ENCODE measurements at places on chromosomes 5 and 9.

- no peak for DNase-seq
- H3K27ac ChIP-seq: no peak overlapping the region
- H3K4me3 ChIP-seq: no peak overlapping the region
- H3K36me3 ChIP-seq: no peaks in the 10 kb centered on the region
- no peaks in the 10 kb centered on the region for H3K27me3 ChIP-seq
Observed at GRCh38 chr5:151571270-151572173, 19.6 kb downstream of the FAT2 start.

GRCh38 chr5:28313321-28313951 is 1275.0 kb upstream of the CDH9 start:
- H3K27ac ChIP-seq: no peak overlapping the region
- no peaks in the 10 kb centered on the region for H3K36me3 ChIP-seq
- no peaks in the 10 kb centered on the region for H3K4me1 ChIP-seq
- no peak for DNase-seq
- no peak overlapping the region for H3K4me3 ChIP-seq
- H3K27me3 ChIP-seq: no peaks in the 10 kb centered on the region

DNA sequence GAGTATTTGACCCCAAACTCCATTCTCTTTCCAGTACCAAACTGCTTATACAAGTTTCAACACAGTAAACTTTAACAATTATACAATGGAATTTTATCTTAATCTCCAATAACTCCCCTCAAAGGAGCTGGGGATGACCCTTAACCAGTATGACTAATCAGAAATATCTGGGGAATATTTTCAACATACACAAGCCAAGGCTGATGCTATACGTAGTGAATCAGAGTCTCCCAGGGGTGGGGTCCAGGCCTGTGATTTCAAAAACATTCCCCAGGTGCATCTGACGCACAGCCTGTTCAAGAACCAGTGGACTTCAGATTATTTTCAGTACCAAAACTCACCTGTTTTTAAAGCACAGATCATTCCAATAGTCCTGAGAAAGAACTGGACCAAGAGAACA is 11.8 kb upstream of the SEMA5A start:
- no peak overlapping the region for H3K4me3 ChIP-seq
- H3K27ac ChIP-seq: no peak overlapping the region
- H3K27me3 ChIP-seq: no peaks in the 10 kb centered on the region
- no peaks in the 10 kb centered on the region for H3K36me3 ChIP-seq
- DNase-seq: no peak

GRCh38 chr5:109143031-109143430 is 266.7 kb downstream of the PJA2 start:
- no peak overlapping the region for H3K27ac ChIP-seq
- H3K36me3 ChIP-seq: no peaks in the 10 kb centered on the region
- DNase-seq: no peak
- H3K4me3 ChIP-seq: no peak overlapping the region

DNA sequence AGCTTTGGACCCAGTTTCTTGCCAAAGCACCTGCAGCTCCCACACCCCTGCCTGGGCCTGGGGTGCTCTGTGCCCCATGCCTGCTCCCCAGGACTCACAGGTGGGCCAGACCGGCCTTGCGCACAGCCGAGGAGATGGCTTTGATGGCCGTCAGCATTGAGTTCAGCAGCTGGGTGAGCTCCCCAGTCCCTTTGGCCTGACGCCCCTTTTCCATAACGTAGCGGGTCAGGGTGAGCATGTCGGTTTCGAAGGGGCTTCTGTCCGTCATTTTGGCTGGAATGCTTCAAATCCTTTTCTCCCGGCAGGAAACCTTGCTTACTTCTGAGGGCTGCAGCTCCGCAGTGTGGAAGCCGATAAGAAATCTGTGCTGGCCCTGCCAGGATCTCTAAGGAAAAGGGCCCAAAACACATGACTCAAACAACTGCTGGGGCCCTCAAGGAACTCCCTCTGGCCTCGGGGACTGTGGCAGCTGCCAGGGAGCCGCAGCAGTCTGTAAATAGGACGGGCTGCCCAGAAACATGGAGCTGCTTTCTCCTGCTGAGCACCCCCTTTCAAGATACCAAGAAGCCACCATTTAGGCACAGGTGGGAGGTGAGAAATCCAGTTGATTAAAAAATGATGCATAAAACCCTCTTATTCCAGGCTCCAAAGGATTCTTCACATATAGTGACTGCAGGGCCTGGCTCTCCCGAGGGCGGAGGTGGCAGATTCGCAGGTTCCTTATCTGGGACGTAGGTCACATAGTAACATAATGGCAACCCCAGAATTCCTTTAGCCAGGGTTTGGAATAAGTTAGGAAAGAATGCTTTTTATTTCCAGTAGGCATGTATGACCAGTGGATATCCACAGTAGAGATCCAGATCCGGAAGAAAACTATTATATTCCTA is at the start of gene FBP2:
Gene FBP2 (minus strand): TSS at position 366 of the 887 bp plus-strand sequence. CDS start 98 bp downstream, at position 268.
- H3K36me3 ChIP-seq: no peaks in the 10 kb centered on the region
- H3K4me3 ChIP-seq: peak within 1 kb of the TSS; percentile 46
- no peak within 1 kb of the TSS for H3K27ac ChIP-seq

DNA sequence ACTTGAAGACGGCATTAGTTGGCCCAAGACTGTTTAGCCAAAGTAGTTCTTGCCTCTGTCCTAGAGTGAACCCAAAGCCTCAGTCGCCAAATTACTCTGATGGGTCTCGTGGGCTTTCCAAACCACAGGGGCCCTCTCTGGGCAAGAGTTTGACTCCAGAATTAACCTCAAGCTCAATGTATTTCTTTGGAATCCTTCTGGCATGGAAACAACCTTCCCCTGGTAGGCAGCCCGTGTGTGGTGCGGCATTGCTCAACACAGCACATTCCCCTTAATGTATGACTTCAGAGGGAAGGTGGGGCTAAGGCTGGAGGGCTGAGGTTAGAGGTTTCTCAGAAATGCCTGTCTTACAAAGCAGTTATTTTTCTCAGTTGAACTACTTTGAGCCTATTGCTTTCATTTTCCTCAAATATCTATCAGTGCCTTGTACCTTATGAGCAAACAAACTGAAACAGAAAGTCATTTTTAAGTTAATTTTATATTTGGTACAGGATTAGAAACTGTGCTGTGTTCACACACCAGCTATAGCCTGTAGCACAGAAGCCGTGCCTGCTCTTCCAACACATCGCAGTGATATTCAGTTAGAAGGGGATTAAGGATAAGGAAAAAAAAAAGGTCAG is 123.9 kb upstream of the HAPLN1 start:
- H3K4me3 ChIP-seq: peak overlapping the region; percentile 53
- DNase-seq: no peak
- H3K27ac ChIP-seq: peak overlapping the region; percentile 38
- H3K4me1 ChIP-seq: no peaks in the 10 kb centered on the region

DNA sequence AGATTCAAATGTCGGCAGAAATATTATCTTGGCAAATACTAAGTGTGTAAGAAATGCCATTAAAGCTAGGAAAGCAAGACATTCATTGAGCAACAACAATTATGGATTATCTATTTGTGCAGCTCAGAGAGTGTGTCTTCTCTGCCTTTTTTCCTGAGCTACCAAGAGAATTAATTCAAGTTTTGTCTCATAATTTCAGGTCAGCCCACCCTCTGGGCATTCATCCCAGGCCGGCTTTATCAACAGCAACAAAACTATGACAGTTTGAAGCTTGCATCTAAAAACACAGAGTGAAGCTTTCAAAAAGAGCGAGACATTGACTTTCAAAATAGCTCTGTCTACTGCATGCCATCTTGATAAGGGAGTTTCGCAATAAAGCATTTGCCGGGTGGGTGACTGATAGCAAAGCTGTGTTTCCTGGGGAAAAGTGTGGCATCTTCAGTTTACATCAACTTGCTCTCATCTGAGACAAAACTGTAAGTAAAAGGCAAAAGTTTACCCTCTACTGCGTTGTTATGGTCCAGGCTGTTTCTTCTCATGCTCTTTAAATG is 182.4 kb downstream of the IRX1 start:
- H3K4me3 ChIP-seq: no peak overlapping the region
- H3K36me3 ChIP-seq: no peaks in the 10 kb centered on the region
- no peak overlapping the region for H3K27ac ChIP-seq
- H3K27me3 ChIP-seq: no peaks in the 10 kb centered on the region
- peaks cover 16% of the 10 kb centered on the region for H3K4me1 ChIP-seq

DNA sequence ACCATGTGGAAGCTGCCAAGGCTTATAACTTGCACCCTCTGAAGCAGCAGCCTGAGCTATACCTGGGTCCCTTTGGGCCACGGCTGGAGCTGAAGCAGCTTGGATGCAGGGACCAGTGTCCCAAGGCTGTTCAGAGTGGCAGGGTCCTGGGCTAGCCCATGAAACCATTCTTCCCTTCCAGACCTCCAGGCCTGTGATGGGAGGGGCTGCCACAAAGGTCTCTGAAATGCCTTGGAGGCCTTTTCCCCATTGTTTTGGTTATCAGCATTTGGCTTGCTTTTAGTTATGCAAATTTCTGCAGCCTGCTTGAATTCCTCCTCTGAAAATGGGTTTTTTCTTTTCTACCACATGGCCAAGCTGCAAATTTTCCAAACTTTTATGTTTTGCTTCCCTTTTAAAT is 433.7 kb upstream of the ACO1 start:
- DNase-seq: no peak
- H3K4me1 ChIP-seq: no peaks in the 10 kb centered on the region
- no peaks in the 10 kb centered on the region for H3K36me3 ChIP-seq
- H3K4me3 ChIP-seq: no peak overlapping the region
- no peak overlapping the region for H3K27ac ChIP-seq

DNA sequence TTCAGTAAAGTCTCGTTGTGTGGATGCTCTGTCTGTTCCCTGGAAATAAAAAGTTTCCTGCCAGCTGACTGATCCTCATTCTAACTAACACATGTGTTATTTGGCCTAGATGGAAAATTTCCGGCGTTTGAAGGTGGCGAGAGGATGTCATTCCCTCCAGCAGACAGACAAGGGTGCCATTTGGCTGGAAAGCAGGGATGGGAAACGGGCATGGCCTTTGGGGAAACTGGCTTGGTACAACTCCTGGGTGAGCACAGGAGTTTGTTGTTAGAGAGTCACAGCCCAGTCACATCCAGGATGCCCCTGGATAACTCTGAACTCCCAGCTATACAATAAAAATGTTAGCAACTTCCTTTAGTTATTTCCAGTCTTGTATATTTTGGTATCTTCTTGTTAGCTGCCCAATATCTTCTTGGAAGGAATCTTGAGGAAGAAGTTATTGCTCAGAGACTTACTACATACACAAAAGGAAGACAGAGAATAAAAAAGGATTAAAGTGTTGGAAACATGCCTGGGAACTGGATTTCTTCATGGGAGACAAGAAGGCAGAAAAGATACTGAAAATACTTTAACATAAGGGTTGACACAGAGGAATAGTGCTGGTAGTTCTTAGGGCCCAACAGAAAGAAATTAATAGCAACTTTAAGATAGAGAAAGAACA is 41.9 kb downstream of the TEK start:
- no peak for DNase-seq
- H3K4me1 ChIP-seq: peaks cover 4% of the 10 kb centered on the region
- no peaks in the 10 kb centered on the region for H3K36me3 ChIP-seq
- H3K4me3 ChIP-seq: no peak overlapping the region
- no peak overlapping the region for H3K27ac ChIP-seq

DNA sequence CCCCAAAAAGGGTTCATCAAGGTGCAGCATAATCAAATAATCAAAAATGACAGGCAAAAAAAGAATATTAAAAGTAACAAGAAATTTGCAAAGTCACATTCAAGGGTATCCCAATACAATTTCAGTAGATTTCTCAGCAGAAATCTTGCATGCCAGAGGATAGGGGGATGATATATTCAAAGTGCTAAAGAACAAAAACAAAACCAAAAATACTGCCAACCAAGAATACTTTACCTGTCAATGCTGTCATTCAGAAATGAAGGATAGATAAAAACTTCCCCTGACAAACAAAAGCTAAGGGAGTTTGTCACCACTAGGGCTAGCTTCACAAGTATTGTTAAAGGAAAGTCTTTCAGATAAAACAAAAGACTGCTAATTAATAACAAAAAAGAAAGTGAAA is 68.7 kb upstream of the EDIL3 start:
- no peak for DNase-seq
- H3K27ac ChIP-seq: no peak overlapping the region
- no peak overlapping the region for H3K4me3 ChIP-seq
- H3K4me1 ChIP-seq: no peaks in the 10 kb centered on the region

DNA sequence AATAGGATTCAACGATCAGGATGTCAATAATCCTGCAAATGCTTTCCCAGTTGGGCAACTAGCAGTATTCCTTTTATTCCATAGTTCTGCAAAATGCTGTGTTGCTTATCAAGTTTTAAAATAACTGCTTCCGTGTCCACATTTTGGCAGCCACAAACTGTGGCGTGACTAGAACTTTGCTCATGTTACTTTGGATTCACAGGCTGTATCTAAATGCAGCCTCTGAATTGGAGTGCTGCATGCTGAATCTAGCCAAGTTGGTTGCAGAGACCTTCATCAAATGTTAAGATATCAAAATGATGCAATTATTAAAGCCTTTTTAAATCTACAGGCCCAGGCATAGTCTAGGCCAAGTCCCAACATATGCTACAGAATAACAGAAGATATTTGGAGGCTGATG is 249.2 kb downstream of the NR2F1-AS1 start:
- no peaks in the 10 kb centered on the region for H3K36me3 ChIP-seq
- no peak overlapping the region for H3K27ac ChIP-seq
- no peak overlapping the region for H3K4me3 ChIP-seq
- no peaks in the 10 kb centered on the region for H3K27me3 ChIP-seq

- no peaks in the 10 kb centered on the region for H3K27me3 ChIP-seq
- H3K4me1 ChIP-seq: no peaks in the 10 kb centered on the region
- H3K27ac ChIP-seq: no peak overlapping the region
- DNase-seq: no peak
Observed at GRCh38 chr5:77140350-77140749, 53.3 kb upstream of the ZBED3 start.

DNA sequence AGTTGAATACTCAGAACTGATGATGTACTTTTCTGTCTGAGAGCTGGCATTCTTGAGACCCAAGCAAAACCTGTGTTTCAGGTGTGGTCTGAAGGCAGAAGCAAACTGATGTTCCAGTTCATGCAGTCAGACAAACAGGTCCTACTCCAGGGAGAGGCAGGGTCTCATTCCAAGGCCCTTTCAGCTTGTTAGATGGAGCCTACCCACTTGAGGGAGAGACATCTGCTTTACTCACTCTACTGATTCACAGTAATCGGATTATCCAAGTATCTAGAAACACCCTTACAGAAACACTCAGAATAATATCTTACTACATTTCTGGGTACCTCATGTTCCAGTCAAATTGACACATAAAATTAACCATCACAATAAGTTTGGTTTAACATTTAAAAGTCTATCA is 207.8 kb downstream of the KDM4C start:
- H3K27ac ChIP-seq: no peak overlapping the region
- no peaks in the 10 kb centered on the region for H3K4me1 ChIP-seq
- no peak overlapping the region for H3K4me3 ChIP-seq
- DNase-seq: no peak
- no peaks in the 10 kb centered on the region for H3K27me3 ChIP-seq

DNA sequence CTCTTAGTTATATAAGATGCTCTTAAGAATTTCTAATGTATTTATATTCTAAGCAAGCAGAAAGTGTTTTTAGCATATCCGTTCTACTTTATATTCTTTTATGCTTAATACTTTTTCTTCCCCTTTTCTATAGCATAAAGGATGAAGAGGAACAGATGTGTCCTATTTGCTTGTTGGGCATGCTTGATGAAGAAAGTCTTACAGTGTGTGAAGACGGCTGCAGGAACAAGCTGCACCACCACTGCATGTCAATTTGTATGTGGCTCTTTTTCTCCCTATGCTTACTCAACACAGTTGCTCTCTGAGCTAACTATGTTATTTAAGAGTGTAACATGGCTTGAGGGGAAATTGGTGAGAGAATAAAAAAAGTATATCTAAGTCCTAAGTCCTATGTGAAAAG is 37.6 kb upstream of the SETD9 start:
- no peak for DNase-seq
- no peak overlapping the region for H3K27ac ChIP-seq
- H3K36me3 ChIP-seq: peaks cover 16% of the 10 kb centered on the region

GRCh38 chr5:10527281-10527950 is 36.5 kb upstream of the ANKRD33B start:
- H3K27me3 ChIP-seq: no peaks in the 10 kb centered on the region
- peaks cover 6% of the 10 kb centered on the region for H3K4me1 ChIP-seq
- H3K36me3 ChIP-seq: no peaks in the 10 kb centered on the region
- H3K27ac ChIP-seq: no peak overlapping the region

Measured in thoracic aorta (tissue), 2 donors.